EL (cell line): ENCODE measurements at places on chromosomes 2 and 18.

GRCh38 chr2:48110492-48110891 lies 204.2 kb upstream of the FBXO11 start:
- no peak for DNase-seq

DNA sequence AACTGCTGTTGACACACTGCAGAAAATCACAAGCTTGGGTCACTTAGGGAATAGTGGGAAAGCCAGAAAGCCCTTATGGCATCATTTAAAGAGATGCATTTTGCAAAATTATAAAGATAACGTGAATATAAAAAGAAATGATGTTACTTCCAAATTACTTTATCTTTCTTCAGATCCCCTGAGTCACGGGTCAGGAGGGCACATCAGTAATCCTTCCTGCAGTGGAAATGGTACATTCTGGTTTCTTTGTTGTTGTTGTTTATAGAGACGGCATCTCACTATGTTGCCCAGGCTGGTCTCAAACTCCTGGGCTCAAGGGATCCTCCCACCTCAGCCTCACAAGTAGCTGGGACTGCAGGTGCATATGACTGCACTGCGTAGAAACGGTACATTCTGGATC lies 9.8 kb upstream of the EPG5 start:
- DNase-seq: no peak

- DNase-seq: peak; percentile 28
These were observed 37.9 kb downstream of the GDF7 start for GRCh38 chr2:20704886-20705285.

DNA sequence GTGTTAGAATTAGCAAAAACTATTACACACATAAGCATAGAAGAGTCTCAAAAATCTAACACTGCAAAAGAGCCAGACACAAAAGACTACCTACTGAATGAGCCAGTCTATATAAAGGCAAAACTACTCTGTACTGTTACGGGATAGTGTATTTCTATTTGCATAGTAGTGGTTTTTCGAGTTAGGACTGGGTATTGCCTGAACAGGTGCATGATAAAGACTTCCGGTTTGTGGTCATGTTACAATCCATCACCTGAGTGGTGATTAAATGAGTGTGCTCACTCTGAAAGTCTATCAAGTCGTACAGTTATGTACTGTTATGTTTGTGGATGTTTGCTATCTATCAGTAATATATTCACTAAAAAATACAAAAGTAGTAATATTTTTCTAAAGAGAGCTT lies 523.3 kb upstream of the SYT4 start:
- no peak for DNase-seq

DNA sequence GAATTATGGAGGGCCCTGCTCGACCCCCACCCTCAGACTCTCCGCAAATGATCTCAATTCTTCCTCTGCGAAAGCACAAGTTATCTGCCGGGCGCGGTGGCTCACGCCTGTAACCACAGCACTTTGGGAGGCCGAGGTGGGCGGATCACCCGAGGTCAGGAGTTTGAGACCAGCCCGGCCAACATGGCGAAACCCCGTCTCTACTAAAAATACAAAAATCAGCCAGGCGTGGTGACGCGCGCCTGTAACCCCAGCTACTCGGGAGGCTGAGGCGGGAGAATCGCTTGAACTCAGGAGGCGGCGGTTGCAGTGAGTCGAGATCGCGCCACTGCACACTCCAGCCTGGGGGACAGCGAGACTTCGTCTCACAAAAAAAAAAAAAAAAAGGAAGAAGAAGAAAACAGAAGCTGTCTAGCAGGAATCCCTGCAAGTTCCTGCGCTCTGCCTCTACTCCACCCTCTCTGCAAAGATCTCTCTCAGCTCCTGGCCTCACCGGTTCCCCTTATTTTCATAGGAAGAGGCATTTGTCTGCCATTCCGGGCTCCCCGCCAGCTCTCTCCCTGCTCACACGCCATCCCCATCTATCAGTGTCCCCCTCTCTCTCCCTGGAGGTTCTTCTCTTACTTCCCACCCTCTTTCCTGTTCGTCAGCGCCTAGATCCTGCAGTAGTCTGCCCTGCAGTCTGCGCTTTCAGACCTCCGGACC lies 13.5 kb upstream of the COLEC12 start:
- DNase-seq: no peak
